ENCODE measurements at places on chromosomes 16 and 17.

DNA sequence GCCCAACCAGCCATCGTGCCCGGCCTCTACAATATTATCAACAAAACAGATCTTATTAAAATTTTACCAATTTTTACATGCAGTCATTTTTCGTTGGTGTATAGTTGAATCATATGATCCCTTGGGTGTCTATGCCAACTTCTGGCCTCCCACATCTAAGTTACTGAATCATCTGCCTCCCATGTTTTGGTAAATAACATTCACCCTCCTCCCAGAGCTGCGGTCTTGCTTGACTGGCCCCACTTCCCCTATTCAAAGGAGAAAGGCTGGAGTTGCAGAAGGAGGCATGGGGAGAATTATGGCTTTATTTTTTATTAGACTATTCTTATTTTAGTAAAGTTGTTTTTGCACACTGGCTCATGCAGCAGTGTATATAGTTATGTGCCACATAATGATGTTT lies 18.5 kb upstream of the CCL23 start:
- no peak for DNase-seq

DNA sequence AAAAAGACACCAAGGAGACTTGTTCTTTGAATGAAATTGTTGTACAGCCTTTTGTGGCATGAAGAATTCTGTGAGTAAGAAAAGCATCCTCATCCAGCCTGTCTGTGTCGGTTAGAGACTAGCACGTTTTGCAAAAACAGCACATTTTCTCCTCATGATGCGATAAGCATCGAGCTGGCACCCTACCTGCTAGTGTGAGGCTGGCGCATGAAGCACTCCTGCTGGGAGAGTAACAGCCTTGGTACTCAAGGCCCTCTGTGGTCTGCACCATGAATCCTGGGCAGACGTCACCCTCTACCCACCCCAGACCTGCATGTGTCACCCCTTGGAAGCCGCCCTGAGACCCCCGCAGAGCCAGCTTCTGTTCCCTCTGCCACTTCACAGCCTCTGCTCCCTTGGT lies 92.6 kb upstream of the TMEM132E start:
- DNase-seq, result no peak

DNA sequence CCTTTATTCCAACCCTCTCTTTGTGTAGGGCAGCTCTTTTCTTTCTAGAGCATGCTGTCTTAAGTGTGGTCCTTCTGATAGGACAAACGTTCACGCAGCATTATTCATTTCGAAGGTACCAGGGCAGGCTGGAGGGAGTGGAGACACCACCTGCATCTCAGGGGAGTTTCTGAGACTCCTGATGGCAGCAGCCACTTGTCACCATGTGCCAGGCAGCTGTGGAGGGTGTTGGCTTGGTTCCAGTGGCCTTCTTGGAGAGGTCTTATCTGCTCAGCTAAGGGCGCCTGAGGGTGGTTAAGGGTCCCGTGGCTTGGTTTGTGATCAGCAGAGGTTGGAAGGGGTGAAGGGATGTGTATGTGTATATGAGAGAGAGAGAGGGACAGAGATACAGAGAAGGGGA lies 257.1 kb upstream of the EEF2KMT start:
- no peak for DNase-seq

GRCh38 chr17:31392856-31393748 lies 1.6 kb downstream of the RAB11FIP4 start:
- no peak for DNase-seq

DNA sequence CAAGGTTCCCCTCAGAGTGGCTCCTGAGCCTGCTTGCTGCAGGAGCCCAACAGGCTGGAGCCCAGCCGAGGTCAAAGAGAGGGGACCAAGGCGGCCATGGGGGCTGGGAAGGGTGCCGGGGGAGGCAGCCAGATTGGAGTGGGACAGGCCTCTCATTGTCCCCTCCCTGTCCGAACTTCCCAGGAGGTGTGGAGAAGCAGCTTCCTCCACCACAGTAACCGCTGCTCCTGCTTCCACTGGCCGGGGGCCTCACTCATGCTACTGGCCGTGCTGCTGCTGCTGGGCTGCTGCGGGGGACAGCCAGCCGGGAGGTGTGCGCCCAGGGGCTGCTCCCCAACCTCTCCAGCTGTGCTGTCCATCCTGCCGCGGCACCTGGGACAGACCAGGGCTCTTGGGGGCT lies 29.3 kb downstream of the TMEM94 start:
- no peak for DNase-seq

DNA sequence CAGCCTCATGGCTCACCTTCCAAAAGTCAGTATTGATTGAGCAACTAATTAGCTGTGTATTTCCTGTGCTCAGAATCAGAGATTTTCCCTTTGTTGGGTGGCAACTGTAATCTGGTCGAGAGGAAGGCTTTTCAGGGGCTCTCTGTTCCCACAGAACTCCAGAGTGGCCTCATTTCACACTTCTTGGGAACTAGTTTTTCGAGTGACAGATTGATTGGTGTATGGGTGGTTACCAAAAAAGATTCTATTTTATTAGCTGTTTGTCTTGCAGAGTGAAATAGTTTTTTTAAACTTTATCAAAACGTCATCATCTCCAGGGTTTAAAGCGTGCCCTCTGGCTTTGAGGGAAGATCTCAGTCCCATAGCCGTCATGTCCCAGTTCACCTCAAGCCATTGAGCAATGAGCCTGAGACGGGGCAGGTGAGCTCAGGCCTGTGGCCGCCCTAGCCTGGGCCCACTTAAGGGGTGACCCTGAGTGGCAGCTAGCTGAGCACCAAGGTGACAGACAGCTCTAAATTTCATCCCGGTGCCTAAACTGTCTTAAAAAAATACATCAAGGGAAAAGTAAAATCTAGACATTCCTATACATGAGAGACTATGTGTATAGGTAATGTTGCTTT lies 53.0 kb downstream of the SMPD3 start:
- DNase-seq, result no peak

DNA sequence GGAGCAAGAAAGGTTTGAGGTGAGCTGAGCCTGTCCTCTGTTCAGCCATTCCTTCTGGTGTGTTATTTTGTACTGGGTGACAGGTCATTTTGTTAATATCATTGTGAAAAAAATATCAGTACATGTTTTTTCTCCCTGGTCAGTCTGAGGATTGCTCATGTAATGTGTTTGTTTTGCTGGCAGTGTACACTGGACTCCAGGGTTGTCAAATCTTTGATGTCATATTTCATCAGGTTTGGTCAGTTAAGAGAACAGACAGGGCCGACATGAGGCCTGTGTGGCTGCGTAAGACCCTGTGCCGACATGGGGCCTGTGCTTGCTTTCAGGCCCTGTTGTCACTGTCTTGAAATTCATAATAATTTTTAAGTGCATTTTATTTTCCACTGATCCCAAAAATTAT lies 22.5 kb downstream of the CLUAP1 start:
- no peak for DNase-seq

- DNase-seq, result no peak
Observed at GRCh38 chr17:59466946-59467801, 98.2 kb upstream of the DHX40 start.

DNA sequence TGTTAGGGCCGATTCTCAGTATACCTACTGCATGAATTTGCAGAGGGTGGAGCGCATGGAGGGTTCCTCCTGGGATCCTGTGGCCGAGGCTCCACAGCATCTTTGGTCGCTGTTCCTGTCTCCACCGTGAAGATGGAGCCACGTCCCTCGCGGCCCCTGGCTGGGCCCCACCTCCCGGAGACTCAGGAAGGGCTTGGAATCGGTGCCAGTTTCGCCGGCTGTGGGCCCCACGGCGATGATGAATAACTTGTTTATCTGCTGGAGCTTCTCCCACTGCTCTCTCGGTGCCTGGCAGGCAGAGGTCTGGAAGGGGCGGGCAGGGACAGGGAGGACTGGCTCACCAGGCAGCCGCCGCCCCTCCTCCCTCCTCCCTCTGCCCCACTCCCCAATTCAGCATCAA lies 8.1 kb downstream of the SLC5A11 start:
- no peak for DNase-seq

DNA sequence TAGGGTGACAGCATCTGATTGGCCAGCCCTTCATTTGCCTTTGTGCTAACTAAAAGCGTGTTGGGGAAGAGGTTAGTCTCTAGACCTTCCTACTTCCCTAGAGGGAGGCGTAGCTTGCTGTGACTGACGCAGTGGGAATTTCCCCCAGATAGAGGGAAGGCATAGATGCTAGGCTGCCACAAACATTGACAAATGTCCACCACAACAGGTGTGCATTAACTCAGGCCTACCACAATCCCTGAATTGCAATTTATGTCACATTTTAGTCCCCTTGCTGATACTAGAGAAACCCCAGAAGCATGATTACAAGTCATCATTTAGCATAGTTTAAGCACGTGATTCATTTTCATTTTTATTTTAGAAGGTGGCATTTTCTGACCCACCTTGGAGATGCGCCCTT lies 76.3 kb upstream of the WSB1 start:
- no peak for DNase-seq

GRCh38 chr17:32264823-32265191 lies 825 bp upstream of the RHBDL3 start:
- DNase-seq, result no peak

- DNase-seq, result no peak
Observed at GRCh38 chr17:40577611-40578065, 12.4 kb upstream of the CCR7 start.

DNA sequence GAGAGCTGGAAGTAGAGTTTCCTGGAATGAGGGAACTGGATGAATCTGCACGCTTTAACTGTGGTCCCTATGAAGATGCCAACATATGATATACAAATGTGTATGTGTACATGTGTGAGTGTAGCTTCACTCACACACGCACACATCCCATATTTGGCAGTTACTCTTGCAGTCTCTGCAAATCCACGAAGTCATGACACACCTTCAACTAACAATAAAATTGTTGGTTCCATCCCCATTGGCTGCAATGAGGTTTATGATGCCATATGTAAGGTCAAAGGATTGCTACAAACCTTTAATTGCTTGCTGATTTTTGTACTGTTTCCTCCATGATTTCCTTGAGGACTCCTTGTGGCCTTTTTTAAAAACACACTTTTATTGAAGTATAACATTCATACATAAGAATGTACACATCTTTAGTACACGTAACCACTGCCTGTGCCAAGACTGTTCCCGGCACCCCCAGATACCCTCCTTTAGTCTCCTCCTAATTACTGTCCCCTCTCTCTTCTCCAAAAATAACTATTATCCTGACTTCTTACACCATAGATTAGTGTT lies 22.0 kb downstream of the MYO1D start:
- DNase-seq, result no peak

DNA sequence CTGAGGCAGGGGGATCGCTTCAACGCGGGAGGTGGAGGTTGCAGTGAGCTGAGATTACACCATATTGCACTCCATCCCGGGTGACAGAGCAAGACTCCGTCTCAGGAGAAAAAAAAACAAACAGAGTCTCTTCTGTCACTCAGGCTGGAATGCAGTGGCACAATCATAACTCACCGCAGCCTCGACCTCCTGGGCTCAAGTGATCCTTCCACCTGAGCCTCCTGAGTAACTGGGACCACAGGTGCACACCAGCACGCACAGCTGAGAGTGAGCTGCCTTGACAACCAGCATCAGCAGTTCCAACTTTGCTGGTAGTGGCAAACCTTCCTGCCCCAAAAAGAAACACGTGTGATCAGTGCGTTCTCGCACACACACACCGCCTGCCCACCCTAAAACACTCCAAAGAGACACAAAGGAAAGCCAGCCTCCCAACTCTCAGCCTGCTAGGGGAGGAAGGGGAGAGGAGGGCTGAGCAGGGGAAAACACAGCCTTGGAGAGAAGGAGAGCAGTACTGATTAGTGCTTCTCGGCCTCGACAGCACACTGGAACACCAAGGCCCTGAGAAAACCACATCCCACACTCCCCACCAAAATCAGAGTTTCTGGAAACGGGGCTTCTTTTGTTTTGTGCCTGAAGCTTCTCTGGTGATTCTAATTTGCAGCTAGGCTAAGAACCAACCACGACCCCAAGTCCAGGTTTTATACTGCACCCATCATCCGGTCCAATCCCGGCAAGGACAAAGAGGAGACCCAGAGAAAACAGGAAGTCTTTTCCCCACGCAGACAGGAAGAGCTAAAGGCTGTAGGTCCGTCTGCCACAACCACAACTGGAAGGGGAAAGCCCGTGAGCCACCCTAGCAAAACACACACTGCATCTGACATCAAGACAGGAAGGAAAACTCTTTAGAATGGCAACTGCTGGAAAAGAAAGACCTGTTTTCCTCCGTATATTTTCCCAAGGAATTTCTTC lies 28.8 kb downstream of the ZCCHC14 start:
- no peak for DNase-seq

- DNase-seq, result no peak
Observed at GRCh38 chr16:52492789-52493357, 54.1 kb downstream of the TOX3 start.

DNA sequence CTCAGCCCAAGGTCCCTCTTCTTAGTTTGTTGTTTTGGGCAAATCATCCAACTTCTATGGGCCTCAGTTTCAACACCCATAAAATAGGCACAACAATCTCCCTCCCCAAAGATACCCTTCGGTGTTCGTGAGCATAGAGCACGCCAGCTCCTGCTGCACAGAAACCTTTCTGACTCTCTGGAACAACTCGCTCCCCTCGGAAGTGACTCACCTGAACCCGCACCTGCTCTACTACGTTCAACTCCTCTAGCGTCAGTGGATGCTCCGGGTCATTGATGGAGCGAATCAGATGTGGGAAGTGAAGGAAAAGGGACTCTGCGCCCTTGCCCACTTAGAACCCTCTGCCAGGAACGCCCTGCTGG lies 445 bp downstream of the CIAO2B start:
- DNase-seq, result no peak

DNA sequence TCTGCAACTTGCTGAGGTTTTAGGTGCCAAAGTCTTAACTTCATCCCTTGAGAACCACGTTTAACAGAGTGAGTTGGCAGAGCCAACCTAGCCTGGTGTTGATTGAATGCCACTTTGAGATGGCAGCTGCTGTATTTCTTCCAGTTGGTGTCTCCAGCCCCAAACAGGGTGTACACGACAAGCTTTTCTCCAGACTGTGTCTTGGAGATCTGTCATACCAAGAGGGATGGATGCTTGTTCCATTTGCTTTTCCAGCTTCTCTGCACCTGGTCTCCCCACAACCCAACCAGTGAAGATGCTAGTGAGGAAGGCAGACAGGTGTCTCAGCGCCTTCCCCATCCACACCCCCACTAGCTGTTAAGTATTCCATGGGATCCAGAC lies 141.1 kb upstream of the HS3ST2 start:
- DNase-seq, result no peak

DNA sequence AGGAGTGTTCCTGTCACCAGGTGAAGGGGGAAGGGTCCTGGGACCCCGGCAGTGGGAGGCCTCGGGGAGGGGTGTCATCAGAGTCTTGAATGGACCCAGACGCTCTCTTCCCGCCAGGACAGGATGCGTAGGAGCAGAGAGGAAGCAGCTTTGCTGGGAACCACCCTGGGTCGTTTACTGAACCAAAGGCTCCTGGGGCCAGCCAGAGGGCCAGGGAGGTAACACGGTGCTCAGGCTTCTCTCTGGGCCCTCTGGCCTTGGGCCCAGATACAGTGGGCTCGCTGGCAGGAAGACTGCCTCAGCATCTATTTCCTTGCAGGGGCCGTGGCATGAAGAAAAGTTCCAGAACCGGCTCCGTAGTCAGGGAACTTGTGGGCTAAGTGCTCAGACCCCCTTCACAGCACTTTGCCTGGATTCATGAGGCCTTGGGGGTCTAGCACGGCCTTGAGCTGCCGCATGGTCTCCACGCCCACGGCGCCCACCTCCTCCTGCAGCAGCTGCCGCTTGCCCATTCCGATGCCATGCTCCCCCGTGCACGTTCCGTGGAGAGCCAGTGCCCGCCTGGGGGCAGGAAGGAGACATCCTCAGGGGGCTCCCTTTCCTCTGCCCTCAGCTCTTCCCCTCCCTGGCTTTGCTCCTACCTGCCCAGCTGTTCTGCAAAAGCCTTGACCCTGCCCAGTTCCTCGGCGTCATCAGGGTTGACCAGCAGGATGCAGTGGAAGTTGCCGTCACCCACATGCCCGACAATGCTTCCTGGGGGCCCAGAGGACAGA lies 4.4 kb downstream of the LDHD start:
- DNase-seq, result no peak
